ENCODE measurements at places on chromosomes 3 and 15.

DNA sequence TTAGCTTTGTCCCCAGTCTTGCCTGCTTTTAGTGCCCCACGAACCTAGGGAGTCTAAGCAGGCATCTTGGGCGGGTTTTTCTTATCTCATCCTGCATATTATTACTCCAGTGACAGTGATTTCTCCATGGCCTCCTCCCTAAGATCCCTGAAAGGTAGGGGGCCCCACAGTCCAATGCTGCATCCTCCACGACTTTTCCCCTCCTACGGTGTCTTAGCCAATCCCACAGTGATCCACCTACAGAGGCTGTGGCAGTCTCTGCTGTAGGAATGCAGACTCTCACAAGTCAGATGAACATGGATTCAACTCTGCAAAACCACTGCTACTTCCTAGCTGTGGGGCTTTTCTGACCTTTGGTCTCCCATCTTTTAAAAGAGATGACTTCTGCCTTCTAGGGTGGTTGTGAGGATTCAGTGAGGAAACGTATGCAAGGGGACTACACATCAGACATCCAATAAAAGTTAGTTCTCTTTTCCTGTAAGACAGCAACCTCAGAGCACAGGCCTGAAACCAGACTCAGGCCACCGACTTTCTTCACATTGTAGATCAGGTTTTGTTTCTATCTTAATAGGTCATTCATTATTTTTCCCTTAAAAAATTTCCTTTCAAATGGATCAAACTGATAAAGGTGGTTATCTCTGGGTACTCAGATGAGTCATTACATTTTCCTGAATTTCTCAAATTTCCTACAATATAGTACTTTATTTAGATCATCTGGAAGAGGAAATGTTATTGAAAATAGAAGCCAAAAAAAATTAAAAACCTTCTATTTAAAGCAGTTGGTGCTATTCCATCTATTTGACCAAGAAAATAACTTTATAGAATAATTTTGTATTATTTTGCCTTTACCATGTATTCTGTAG, 23.2 kb downstream of the ILDR1 start:
- DNase-seq, result no peak

DNA sequence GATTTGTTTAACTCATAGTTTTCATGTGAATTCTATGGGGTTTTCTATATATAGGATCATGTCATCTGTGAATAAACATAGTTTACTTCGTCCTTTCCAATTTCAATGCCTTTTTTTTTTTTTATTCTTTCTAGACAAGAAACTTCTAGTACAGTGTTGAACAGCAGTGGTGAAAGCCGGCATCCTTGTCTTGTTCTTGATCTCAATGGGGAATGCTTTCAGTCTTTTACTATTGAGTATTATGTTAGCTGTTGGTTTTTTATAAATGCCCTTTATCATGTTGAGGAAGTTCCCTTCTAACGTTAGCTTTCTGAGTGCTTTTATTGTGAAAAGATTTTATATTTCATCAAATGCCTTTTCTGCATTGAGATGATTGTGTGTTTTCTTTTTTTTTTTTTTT, 69.0 kb downstream of the SLMAP start:
- DNase-seq, result no peak

GRCh38 chr3:29141197-29141917, 139.5 kb upstream of the RBMS3 start:
- DNase-seq, result no peak

- DNase-seq, result no peak
Measured at GRCh38 chr3:171824824-171825221, 14.5 kb upstream of the PLD1 start.

DNA sequence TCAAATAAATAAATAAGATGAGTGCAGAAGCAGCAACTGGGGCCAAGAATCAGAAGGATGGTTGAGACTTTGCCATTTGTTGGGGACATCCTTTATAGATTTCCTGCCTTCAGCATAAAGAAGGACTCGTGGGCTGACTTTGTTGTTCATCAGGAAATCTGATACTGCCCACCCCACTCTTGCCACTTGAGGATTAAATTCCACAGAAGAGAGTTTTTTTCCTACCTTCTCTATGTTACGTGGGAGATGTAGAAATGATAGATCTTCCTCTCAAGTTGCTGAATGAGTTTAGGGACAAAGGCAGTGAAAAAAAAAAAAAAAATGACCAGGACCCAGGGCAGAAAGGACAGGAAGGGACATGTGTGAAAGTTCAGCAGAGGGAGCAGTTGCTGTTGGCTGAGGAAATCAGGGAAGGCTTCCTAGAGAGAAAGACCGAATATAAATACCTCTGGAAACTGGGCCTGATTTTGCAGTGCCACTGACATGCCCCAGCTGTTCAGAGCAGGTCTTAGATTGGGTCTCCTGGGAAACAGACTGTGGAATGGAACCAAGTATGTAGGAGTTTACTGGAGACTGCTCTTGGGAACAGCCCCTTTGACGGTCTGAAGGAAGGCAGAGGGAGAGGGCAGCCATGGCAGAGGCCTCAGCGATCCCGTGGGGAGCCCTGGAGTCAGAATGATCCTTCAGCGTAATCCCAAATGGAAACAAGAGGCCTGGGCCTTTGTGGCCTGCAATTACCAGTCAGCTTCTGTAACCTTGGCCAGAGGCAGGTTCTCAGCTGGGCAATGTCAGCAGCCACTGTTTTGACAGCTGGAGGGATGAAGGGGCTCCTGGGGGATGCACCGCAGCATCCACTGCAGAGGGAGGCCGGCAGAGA, 50.9 kb downstream of the C3orf20 start:
- no peak for DNase-seq

GRCh38 chr3:29138171-29138570, 142.7 kb upstream of the RBMS3 start:
- DNase-seq, result no peak

GRCh38 chr15:64521726-64522164, 61.4 kb downstream of the ZNF609 start:
- DNase-seq, result no peak

GRCh38 chr15:59437817-59438624, at the start of gene FAM81A:
TSS of gene FAM81A (plus strand) at chr15:59438186. CDS start at chr15:59458627, 20,441 bp downstream.
- peak; percentile 39 for DNase-seq

GRCh38 chr3:36959821-36960220, 15.0 kb upstream of the TRANK1 start:
- no peak for DNase-seq

DNA sequence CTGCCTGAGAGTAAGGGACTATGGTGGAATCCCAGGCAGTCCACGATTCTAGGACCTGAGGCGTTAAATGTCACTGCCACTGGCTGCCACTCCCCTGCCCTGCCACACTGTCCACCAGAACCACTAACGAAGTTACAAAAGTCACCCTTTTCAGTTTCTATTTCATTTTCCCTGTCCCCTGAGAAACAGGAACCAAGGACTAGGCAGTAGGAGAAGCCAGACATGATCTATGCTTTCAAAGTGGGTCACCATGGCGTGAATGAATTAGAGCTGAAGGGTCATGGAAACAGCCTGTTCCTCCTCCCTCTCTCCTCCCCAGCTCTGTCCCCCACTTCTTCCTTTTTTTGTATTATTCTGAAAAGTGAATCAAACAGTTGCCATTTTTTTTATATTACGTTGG, 9.1 kb upstream of the ADPRH start:
- no peak for DNase-seq

GRCh38 chr3:159266779-159267178, 464.9 kb downstream of the MFSD1 start:
- no peak for DNase-seq

- no peak for DNase-seq
Measured at GRCh38 chr3:170840291-170840859, 29.6 kb downstream of the RPL22L1 start.

DNA sequence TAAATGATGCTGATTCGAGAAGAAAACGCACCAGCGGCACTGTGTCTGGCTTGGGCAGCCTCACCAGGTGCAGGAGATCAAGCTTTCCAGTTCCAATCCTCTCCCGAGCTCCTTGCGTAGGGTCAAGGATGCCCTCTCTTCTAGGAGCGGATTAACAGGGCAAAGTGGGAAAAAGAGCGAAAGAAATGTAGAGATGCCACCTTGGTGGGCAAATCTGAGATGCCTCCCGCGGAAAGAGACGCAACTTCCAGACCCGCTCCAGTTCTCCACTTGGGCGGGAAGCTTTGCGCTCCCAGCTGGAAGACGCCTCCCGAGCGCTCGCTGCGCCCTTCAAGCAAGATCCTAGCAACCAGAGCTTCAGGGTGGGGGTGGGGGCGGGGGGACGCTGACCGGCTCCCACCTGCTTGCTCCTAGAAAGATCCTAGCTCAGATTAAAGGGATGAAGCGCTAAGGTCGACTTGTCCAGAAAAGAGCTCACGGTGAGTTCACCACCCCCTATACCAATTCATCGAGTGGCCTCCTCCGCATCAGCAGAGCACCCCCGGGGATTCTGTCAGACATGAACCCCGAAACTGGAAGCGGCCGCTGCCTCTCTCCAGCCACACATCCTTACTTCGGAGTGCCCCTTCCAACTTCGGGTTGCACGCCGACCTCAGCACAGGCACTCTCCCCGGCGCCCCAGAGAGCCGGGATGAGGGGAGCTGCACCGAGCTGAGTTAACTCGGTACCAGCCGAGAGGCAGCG, 769 bp downstream of the TAFA4 start:
- no peak for DNase-seq

DNA sequence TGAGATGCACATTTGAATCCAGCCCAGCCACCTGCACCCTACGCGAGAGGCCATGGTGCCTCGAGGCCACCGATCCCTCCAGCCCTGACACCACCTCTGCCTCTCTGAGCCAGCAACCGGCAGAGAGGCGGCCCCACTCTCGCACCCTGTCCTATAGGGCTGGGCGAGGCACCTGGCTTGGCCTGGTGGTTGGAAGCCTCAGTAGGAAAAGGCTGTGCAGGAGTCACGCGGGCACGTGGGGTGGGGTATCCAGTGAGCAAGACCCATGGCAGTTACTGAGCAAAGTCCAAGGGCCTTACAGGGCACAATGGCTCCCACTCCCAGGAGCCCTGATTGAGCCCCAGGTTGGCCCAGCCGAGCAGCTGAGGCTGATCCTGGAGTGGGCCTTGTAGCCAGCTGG, 12.4 kb upstream of the DUSP7 start:
- no peak for DNase-seq

- no peak for DNase-seq
Measured at GRCh38 chr15:53126144-53126543, 336.0 kb upstream of the ONECUT1 start.

GRCh38 chr3:149016669-149017541, 25.6 kb downstream of the GYG1 start:
- DNase-seq, result no peak

DNA sequence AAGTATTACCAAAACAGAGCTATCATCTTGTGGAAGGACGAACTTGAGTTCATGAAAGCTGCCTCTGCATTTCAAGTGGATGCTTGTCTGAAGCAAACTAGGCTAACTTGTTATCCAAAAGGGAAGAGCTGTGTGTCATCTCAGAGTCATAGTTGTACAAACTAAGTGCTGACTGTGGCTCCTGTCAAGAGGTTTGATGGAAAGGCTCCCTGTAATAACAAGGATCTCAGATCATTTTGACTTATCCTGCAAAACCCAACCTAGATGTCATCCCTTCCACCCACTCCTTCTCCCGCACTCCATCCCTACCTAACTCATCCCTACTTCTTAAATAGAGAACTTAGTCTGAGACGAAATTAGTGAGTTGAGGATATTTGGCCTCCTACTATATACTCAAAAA, 110.8 kb downstream of the NR2E3 start:
- DNase-seq, result no peak

DNA sequence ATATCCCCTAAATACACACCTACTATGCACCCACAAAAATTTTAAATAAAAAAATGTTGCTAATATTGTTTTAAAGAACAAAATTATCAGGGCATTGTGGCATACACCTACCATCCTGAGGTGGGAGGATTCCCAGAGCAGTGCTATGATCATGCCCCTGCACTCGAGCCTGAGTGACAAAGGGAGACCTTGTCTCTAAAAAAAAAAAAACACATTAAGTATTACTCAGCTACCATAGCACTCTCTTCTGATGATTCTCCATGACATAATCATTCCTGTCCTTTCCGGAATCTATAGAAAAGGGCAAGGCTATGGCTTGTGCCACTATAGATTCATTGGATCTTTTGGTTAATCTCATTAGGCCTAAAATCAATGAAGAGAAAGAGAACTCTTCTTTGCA, 77.4 kb downstream of the ACAP2 start:
- no peak for DNase-seq

- DNase-seq, result no peak
Measured at GRCh38 chr15:48896869-48897814, 19.2 kb downstream of the EID1 start.

GRCh38 chr3:9308298-9308990, 54.4 kb upstream of the THUMPD3 start:
- DNase-seq, result no peak

GRCh38 chr15:65365229-65365628, 12.6 kb downstream of the IGDCC3 start:
- no peak for DNase-seq

- DNase-seq, result no peak
Measured at GRCh38 chr3:123834631-123835030, 49.5 kb downstream of the MYLK start.

GRCh38 chr3:83948771-83949170, 1010.0 kb upstream of the CADM2 start:
- no peak for DNase-seq

GRCh38 chr3:185739264-185739701, 85.6 kb downstream of the IGF2BP2 start:
- DNase-seq, result no peak

DNA sequence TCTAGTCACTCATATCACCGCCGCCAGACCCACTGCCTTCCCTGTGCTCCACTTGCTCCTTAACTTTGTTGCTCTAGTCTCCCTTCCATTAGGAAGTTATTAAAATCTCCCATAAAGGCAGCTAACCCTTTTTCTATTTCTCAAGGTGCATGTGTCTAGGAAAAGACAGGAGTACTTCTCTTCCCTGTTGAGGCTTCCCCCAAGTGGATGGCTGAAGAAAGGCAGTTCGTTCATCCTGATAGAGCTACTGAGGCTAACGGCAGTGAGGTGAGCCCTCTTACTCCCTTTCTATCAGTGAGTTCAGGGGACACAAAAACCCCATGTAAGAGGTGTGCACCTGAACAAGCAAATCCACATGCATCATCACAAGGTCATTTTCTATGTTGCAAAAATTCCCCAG, 397.8 kb downstream of the IGSF11 start:
- no peak for DNase-seq

- no peak for DNase-seq
Measured at GRCh38 chr3:1262246-1262645, 169.4 kb downstream of the CNTN6 start.
